M059J (cell line): ENCODE measurements at places on chromosomes 12 and 14.
A peak's percentile ranks its signal among the peaks of the same experiment; 100 is the strongest.

DNA sequence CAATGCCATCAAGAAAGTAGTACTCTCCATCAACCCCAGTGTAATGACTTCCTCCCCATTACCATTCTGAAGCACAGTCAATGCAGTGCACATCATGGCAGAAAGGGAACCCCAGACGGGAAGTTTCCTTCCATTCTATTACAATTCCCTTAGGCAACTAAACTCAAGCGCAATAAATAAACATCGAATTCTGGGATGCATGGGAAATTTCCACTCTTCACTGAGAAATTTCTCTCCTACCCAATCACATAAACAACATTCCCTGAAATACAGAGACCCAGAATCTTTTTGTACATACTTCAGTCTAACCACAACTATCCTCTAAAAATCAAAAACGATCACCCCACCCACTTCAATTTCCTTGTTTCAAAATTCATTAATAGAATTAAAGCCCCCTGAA is 20.0 kb downstream of the SARNP start:
- no peak for DNase-seq

- no peak for DNase-seq
Measured at GRCh38 chr12:91021076-91021475, 16.3 kb upstream of the EPYC start.

DNA sequence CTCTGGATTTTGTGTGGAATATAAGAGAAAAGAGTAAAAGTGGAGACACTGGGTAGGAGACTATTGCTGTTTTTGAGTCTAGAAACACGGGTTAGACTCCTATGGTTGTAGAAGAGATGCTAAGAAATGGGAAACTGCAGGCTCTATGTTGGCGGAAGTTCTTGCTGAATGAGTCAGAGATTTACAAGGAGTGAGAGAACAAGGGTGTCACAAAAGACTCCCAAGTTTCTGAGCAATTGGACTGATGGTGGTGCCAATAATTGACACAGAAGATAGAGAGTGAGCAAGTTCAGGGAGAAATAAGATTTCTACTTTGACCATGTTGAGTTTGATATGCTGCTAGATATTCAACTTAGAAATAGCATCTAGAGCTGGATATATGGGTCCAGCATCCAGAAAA is 2.6 kb upstream of the PRKD1 start:
- DNase-seq: peak; percentile 83

DNA sequence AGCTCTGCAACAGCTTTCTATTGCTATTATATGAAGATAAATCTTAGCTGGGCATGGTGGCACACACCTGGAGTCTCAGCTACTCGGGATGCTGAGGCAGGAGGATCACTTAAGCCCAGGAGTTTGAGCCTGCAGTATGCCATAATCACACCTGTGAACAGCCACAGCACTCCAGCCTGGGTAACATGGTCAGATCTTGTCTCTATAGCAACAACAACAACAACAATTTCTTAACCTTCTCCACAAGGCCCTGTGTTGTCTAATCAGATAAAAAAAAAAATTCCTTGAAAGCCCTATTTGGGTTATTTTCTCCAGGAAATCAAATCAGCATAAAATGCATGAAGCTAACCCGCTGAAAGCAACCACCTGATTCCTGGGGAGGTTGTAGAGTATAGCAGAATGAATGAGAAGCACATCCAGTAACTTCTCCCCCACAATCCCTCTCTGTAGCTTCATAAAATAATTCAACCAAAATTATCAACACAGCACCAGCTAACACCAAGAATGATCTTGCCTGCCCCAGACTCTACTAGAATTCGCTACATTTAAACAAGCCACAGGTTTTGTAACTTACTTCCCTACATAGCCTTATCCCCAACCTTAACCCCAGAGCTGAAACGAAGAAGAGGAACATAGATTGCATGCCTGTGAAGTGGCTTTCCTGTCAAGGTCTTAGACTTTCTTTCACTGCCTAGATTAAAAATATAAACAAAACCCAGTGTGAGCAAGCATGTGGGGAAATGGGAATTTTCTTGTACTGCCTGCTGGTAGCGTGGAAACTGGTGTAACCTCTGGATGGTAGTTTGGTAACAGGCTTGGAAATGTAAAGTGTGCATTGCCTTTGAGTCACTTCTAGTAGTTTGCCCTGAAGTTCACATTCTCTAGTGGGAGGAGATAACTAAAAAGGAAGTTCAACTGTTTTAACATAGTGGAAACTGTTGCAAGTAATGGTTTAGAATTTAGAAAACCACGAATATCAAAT is 6.0 kb upstream of the STK38L start:
- DNase-seq: peak; percentile 32

DNA sequence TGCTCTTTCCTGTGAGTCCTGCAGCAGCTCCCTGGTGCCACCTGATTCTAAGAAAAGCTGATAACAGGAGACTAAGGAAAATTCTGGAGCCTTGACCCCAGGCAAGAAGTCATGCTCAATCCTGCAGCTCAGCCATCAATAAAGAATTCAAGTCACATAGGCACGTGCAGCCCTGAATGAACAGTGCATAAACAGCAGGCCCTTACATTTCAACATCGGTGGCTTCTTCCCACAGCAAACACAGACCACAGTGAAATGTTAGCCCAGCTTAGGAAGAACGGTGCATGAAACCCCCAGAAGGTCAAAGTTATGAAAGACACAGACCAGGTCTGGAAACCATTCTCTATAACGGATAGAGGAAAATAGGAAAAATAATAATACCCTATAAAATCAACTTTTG is 10.5 kb downstream of the CINP start:
- DNase-seq: no peak

- DNase-seq: peak; percentile 29
Measured at GRCh38 chr12:100553936-100554335, 19.5 kb upstream of the GAS2L3 start.

DNA sequence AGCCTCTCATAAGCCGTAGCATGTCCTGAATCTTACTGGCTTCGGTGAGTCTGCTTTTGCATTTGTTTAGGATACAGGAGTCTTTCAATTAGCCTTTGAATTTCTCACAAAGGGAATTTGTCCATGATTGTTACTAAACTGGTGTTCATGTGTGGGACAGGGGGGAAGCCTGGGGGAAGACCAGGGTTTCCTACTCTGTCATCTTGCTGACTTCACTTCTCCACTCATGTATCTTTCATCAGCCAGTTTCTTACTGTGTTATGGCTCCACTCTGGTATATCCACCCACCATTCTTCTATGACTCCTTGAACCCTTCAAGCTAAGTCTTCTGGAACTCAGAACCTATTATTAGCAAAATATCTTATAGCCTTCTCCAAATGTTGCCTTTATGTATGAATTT is 31.7 kb upstream of the A2M start:
- DNase-seq: no peak

DNA sequence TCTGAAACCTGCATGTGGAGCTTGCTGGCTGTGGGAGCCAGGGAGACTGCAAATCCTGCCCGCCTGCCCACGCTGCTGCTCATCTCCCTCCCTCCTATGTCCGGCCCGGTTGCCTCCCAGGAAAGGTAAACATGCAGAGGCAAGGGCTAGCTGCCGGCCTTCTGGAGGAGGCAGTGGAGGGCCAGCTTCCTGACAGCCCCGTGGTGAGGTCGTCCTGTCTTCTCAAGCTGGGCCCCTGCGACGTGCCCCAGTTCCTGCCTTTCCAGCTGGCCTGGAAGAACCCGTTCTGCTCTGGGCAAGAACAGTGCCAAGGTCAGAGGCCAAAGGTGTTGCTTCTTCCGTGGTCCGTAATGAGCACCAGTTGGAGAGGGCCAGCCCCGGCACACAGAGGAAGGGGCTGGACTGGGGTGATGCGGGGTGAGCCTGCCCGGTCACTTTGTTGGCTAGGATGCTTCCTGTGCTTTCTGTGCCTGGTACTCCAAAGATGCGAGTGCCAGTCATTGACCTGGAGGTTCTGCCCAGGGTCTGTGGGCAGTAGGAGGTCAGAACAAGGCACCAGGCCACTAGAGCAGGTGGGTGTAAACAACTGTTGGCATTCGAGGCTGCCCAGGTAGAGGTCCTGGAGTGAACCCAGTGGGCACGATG is 25.3 kb downstream of the TPCN1 start:
- DNase-seq: no peak

- DNase-seq: no peak
Measured at GRCh38 chr14:99516156-99516870, 35.1 kb downstream of the CCNK start.

GRCh38 chr12:7832059-7832696 is 40.5 kb downstream of the SLC2A14 start:
- DNase-seq: peak; percentile 40

DNA sequence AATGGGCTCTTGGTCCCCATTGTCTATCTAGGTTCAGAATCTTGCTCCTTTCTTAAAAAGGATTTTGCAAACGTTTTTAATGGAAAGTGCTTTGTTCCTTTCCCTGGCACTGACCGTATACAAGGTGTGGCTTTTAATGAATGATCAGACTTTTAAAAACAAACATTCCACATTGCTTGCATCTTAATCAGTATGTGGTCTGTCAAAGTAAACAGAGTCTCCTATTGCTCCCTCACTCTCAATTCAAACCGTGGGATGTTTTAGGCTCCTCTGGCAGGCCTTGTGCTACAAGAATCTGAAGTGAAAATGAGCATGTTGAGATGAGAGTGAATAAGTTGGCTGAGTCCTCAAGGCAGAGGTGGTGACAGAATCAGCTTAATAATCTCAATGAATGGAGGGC is 107.0 kb downstream of the VRK1 start:
- DNase-seq: peak; percentile 42

GRCh38 chr12:75020068-75020557 is 189.5 kb downstream of the KCNC2 start:
- peak; percentile 2 for DNase-seq

DNA sequence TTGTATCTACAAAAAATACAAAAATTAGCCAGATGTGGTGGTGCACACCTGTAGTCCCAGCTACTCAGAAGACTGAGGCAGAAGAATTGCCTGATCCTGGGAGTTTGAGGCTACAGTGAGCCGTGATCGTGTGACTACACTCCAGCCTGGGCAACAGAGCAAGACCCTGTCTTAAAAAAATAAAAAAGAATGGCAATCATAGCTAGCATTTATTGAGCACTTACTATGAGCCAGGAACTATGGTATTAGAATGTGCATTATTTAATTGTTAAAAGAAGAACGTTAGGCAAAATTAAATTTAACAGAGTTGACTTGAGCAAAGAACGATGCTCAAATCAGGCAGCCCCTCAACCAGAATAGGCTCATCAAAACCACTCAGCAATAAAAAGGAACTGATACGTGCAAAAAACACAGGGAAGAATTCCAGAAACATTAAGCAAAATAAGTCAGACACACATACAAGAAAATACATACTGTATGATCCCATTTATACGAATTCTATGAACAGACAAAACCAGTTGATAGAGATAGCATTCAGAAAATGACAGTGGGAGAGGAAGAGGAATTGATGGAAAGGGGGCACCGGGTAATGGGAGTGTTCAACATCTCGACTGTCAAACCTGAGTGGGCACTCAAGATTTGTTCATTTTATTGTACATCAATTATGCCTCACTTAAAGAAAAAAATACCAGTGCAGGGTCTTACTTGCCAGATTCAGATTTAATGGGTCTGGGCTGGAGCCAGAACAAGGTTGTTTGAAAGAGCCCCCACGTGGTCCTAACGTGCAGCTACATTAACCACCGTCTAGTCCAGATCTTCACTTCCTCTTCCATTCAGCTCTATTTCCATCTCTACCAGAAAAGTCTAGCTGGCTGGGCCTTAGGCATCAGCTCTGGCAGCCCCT is 8.0 kb downstream of the SCNN1A start:
- peak; percentile 50 for DNase-seq

DNA sequence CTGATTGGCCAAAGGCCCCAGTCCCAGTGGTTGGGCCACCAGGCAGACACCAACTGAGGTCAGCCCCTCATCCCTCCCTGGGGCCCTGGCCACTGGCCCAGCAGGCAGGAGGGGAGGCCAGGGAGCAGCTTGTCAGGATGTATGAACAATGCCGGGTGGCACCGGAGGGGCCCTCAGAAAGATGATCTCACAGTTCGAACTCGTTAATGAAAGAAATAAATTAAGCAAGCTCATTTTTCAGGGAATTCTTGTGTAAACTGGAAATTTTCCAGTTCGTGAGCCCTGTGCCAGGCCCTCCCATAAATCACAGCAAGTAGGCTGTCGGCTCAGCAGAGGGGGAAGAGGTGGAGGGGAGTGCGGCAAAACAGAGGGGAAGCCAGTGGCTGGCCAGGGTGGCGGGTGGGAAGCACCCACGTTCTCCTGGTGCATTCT is 177.0 kb upstream of the VASH1 start:
- peak; percentile 47 for DNase-seq

GRCh38 chr14:20630340-20631022 is 11.0 kb downstream of the OR6S1 start:
- peak; percentile 55 for DNase-seq

GRCh38 chr12:28497889-28498411 is 307.7 kb downstream of the CCDC91 start:
- peak; percentile 28 for DNase-seq

GRCh38 chr12:120362516-120363273 is 6.3 kb downstream of the MSI1 start:
- DNase-seq: no peak

DNA sequence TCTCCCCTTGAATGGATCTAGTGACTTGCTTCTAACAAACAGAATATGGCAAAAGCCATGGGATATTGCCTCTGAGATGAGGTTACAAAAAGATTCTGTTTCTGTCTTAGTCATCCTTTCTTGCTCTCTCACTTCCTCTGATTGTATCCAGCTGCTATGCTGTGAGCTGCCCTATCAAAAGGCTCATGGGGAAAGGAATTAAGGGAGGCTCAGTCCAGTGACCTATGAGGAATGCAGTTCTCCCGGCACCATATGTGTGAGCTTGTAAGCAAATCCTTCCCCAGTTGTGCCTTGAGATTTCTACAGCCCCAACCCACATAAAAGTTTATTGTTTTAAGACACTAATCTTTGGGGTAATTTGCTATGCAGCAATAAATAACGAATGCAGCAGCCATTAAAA is 183.1 kb downstream of the KLHL28 start:
- DNase-seq: no peak

GRCh38 chr12:128801879-128802391 is 21.8 kb downstream of the SLC15A4 start:
- DNase-seq: peak; percentile 68

GRCh38 chr12:122090759-122091515 is 12.4 kb downstream of the MLXIP start:
- DNase-seq: peak; percentile 49

GRCh38 chr12:690466-690865 is 27.2 kb upstream of the NINJ2 start:
- peak; percentile 67 for DNase-seq
